Right renal cortex interstitium (tissue), 3 donors: ENCODE measurements at places on chromosomes 2 and 18.

DNA sequence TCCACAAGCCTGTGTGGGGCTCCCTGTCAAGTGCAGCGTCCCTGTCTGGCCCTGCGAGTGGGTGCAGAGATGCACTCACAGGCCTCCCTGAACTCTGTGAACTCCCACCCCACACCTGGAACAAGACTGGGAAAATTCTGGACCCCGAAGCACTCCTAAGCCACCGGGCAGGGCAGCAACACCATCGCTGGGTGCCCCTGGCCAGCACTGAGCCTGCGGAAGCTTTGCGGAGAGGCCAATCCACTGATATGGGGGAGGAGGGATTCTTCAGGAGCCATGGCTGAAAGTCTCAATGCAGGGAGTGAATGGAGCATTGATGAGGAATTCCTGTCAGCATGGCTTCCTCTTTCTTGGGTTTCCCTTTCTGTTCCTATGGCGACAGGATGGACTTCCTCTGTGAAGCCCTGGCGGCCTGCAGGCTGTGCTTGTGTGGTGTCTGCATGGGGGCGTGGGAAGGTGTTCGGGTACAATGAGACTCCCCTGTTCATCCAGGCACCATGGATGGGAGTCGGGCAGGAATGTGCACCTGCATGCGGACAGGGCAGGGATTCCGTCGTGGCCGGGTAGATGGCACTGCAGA, 15.1 kb downstream of the TRIB2 start:
- DNase-seq: no peak

GRCh38 chr18:12656938-12657683, 796 bp downstream of the SPIRE1 start:
- DNase-seq: no peak

DNA sequence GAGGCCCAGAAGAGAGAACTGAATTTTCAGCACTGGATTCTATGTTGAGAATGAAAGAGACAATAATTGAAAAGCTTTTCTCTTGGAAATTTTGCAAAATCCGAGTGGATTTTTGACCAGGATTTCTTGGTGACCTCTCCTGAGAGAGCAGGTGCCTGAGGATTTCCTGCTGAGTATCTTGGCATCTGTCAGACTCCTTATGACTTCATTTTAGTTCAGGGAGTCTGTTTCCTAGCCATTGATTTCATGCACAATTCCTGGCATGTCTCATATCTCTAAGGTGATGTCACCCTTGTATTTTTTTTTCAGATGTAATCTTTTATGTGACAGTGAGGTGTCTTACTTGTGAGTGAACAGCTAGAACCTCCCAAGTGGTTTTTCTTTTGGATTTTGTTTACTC, 195.9 kb downstream of the NEDD4L start:
- DNase-seq: no peak

- DNase-seq: no peak
Measured at GRCh38 chr18:79772865-79773696, 24.7 kb upstream of the KCNG2 start.

DNA sequence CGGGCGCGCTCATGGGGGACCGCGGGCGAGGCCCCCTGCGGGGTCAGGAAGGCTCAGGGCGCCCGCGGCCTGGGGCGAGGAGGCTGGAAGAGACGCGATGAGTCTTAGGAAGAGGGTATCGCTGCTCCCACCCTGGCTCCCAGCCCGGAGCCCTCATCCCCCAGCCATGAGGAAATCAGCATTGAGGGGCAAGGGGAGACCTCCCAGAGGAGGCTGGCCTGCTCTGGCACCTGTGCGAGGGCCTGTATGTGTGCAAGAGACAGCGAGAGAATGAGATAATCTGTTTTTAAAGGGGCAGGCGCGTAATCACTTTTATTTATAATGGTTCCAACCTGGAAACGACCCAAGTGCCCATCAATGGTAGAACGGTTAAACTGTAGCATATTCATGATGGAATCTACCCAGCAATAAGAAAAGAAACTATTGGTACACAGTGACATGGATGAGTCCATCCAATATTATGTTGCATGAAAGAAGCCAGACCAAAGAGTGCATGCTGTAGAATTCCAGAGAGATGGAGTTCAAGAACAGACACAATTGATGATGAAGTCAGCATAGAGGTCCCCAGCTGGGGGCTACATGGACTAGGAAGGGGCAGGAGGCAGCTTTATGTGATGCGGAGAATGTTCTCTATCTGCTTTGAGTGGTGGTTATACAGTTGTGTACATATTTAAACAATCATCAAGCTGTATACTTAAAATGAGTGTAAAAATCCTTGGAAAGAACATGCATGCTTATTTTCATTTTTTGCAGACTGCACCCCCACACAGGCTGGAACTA, 14.4 kb downstream of the FBXO41 start:
- no peak for DNase-seq

DNA sequence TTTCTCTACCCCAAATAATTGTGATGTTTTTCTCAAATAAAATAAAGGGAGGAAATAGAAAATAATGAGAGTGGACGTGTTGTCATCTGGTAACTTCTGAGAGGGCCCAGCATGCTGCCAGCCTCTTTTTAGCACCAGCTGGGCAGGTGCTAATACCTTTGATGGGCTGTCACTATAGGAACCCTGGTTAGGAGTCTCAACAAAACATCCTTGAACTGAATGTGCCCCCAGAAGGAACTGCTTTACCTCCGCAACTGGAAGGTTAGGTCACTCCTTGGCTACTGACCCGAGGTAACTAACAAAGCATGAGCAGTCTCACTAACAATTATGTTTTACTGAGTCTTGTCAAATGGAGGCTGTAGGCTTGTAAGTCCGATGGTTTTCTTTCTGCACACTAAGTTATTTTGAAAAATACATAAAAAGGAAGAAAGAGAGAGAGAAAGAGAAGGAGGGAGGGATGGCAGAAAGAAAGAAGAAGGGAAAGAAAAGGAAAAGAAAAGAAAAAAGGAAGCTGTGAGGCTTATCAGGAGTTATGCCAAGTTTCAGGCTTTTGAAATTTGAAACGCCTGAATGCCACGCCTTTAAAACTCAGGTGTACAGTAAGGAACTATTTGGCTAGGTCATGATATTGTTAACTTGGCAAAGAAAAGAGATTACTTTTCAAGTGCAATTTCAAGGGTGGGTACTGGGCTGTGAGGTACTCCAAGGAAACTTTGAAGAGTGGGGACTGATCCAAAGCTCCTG, 91.0 kb downstream of the TGIF1 start:
- no peak for DNase-seq

DNA sequence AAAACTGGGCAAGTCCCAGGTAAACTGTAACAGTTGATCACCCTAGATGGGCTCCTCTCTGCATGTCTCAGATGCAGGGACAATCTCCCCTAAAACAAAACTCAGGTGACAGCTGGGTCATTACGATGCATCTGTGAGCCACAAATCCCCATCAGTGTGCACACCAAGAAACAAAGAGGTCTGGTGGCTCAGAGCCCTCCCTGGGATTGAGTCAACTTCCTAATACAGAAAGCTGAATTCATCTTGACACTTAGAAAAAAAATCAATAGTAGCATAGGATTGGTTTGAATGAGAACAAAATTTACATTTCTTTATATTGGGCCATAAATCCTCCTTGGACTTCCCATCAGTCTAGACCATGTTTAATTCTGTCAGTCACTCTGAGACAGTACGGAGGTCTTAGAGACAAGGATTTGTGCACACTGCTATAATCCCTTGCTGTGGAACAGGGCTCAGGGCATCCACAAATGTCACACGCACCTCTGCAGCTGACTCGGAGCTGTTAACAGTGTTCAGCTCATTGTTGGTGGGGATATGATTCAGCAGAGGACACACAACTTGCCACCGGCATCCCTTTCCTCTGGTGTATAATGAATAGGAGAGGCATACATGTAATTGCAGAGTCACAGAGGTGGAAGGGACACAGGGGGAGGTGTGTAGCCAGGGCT, 44.5 kb upstream of the DAPL1 start:
- DNase-seq: no peak
